WTC11 (cell line): ENCODE measurements at places on chromosomes 4 and X.

GRCh38 chrX:107146670-107147069 is 28.0 kb upstream of the RBM41 start:
- no peak overlapping the region for H3K27ac ChIP-seq
- no peak overlapping the region for H3K4me3 ChIP-seq
- H3K36me3 ChIP-seq, result 0 out of 2 replicates have a peak, but pooled peaks cover 3% of the 10 kb centered on the region
- no peak for DNase-seq
- H3K4me1 ChIP-seq, result peaks cover 30% of the 10 kb centered on the region

DNA sequence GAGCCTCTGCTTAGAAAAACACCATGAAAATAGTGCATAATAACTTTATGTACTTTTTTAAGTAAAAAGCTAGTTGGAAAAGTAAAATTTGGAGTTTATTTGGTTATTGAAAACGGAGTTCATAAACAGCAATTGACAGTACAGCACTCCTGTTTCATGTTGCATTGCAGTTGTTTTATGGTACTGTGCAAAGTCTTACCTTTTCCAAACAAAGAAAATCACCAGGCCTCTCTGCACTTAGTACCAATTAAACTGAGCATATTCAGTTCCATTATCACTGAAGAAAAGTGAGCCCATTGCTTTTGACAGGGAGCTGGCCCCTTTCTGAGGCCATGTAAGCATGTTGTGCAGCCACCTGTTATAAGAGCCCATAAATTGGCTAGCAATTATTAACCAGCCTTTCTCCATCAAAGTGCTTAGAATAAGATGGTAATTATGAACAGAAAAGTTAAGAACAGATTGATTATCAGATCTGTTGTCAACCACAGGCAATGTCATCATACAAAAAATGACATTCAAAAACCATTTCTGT is 376.6 kb upstream of the EMCN start:
- H3K4me3 ChIP-seq, result no peak overlapping the region
- H3K4me1 ChIP-seq, result peaks cover under 1% of the 10 kb centered on the region; the same call in 1 of the 2 replicates
- H3K27ac ChIP-seq, result no peak overlapping the region
- no peak for DNase-seq

- no peak overlapping the region for H3K4me3 ChIP-seq
- DNase-seq, result no peak
- no peak overlapping the region for H3K27ac ChIP-seq
- H3K36me3 ChIP-seq, result peaks cover 13% of the 10 kb centered on the region
- no peaks in the 10 kb centered on the region for H3K27me3 ChIP-seq
- 0 out of 2 replicates have a peak, but pooled peaks cover 5% of the 10 kb centered on the region for H3K4me1 ChIP-seq
These were observed 128.1 kb downstream of the FAM13A start for GRCh38 chr4:88928852-88929251.

DNA sequence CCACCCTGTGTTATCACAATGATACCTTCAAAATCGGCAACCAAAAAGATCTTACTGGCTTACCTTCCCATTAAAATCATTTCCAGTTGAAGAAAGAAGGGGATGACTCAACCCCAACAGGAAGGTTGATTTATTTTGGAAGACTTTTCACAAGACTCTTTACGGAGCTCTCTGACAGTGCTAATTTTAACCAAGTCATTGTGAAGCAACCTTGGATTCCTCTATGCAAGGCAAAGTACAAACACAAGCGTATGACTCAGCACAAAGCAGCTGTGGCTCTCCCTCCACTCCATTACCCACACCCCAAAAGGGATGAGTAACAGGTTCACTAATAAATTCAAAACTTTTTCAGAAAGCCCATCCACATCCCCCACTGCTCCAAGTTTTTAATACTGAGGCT is 213.8 kb upstream of the FGF13 start:
- H3K27me3 ChIP-seq, result no peaks in the 10 kb centered on the region
- no peak overlapping the region for H3K4me3 ChIP-seq
- 0 out of 2 replicates have a peak, but pooled peaks cover 3% of the 10 kb centered on the region for H3K4me1 ChIP-seq
- no peak for DNase-seq
- no peaks in the 10 kb centered on the region for H3K36me3 ChIP-seq

GRCh38 chr4:175946472-175947116 is 119.0 kb upstream of the WDR17 start:
- no peak for DNase-seq
- H3K4me1 ChIP-seq, result peaks cover 13% of the 10 kb centered on the region
- H3K4me3 ChIP-seq, result no peak overlapping the region
- H3K27ac ChIP-seq, result no peak overlapping the region
- H3K36me3 ChIP-seq, result no peaks in the 10 kb centered on the region
- H3K27me3 ChIP-seq, result no peaks in the 10 kb centered on the region

- peaks cover 30% of the 10 kb centered on the region for H3K4me1 ChIP-seq
- H3K36me3 ChIP-seq, result no peaks in the 10 kb centered on the region
These were observed 1.3 kb upstream of the PCYT1B start for GRCh38 chrX:24648495-24648894.

DNA sequence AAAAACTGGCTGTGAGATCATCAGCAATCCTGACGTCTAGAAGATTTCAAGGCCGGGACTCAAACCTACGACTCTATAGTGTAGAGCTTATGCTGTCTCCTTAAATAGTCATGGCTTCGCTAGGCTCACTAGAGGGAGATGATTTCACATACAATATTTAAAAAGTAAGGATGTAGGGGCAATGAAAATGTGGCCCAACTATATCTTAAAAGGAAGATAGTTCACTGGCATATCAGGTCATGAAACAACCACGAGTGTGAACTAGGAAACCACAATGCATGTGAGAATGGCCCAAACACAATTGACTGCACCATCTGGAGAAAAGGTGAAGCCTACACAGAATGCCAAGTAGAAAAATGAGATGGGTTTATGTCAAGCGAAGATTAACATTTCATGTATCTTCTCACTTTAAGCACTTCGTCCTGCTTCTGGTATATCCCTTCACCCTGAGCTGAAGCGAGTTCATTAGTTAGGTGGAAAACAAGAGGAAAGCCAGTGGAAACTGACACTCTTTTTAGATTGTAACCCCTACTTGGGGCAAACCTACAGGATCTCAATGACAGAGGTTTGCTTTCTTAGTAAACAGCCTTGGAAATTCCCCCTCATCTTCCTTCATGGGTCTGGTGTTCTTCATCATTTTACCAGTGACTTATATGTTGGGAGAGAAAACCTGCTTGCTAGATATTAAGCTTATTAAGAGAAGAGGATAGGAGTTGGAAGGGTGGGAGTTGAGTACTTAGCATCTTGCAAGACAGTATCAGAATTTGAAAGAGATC is 17.4 kb downstream of the FAM9C start:
- no peak for DNase-seq
- peaks cover 66% of the 10 kb centered on the region for H3K4me1 ChIP-seq
- no peaks in the 10 kb centered on the region for H3K27me3 ChIP-seq
- no peak overlapping the region for H3K4me3 ChIP-seq
- no peaks in the 10 kb centered on the region for H3K36me3 ChIP-seq

GRCh38 chr4:138871555-138871875 is 144.1 kb upstream of the NOCT start:
- no peak overlapping the region for H3K4me3 ChIP-seq
- peak overlapping the region; percentile 24; the same call in 1 of the 2 replicates for H3K27ac ChIP-seq
- H3K36me3 ChIP-seq, result no peaks in the 10 kb centered on the region
- H3K4me1 ChIP-seq, result peaks cover 21% of the 10 kb centered on the region
- H3K27me3 ChIP-seq, result no peaks in the 10 kb centered on the region

DNA sequence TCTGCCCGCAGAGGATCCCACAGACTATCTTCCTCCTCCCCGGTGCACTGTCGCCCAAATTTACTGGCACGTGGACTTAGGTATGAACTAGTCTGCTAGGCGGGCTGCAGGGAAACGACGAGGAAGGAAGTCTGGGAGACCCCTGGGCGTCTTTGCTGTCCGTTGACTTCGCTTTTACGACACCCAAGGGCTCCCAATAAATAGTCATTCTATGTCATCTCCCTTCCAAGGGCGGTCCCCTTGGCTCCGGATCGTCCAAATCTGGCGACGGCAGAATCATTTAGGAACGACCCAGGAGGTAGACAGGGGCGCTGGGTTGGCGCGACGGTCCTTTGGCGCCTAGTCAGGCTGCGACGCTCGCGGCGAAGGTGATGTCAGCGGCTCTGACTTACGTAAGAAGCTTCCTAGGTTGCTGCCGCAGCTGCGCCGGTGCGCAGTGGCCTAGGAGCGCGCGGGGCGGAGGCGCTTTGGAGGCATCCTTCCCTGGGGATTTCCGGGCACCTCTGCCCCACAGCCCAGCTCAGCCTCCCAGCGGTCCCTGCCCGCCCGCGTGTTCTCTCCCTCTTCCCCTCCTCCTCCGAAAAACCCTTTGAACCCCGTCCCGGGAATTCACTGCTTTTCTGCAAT is 2.2 kb downstream of the NHS start:
- H3K27me3 ChIP-seq, result peaks cover 39% of the 10 kb centered on the region
- peak; percentile 45 for DNase-seq
- peaks cover 22% of the 10 kb centered on the region for H3K4me1 ChIP-seq
